EH (cell line): ENCODE measurements at places on chromosomes 4 and X.

- no peak for DNase-seq
These were observed 305.4 kb downstream of the MAPK10 start for GRCh38 chr4:86054286-86055032.

DNA sequence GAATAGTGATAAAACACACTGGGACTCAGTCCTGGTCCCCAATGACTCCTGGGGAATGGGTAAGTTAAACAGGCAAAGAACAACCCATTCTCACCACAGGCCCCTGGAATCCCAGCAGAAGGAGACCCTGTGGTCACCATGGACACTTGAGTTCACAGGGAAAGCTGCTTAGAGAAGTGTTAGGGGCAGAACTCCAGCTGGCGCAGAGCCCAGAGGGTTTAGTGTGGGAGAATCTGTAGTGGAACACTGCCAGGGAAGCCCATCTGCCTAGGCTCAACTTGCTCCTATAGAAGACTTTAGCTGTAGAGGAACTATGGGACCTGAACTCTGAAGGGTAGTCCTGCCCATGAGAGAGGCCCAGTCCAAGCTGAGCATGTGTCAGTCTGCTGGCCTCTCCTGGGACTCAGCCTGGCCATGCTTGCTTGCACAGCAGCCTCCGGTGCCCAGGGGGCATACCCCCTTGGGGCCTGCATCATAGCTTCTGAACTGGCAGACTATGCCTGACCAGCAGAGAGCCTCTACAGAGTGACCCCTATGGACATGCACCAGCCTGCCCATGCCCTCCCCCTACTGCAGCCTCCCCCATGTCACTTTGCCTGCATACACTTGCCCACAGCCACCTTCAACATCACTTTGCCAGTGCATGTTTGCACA, 343.5 kb downstream of the IDS start:
- no peak for DNase-seq

DNA sequence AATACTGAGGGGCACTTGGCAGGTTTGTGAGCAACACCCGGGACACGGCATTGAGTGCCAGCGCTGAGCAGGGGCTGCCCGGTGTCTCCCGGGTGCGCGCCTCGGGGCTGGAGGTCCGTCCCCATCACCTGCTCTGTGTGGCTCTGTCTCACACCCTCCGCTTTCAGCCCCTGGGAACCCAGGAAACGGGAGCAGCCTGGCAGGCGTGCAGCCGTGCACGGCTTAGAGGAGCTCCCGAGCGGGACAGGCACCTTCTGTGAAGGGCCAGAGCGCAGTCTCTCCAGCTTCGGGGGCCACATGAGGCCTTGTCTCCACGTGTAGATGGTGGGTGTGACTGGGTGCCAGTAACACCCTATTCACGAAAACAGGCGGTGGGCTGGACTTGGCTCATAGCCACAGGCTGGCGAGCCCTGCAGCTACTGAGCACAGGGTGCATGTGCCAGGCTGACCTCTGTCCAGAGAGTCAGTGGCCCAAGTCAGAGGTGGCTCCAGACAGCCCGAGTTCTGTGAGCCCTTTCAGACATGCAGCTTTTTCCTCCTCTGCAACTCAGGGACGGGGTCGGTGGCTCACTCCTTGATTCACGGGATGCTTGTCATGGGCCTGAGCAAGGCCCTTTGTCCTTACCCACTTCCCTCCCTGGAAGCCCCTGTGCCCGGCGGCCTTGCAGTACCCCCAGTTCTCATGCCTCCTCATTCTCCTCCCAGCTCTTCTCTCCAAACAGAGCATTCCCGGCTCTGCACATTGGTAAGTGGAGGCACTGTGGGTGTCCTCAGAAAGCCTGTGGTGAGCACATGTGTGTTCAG, 23.5 kb downstream of the UVSSA start:
- DNase-seq = no peak

GRCh38 chr4:68167166-68167565, 37.5 kb upstream of the TMPRSS11F start:
- DNase-seq = no peak
